ENCODE measurements at places on chromosomes 4 and X. TPM values are rescaled to one million over a fixed set of nuclear protein-coding genes. Genes with fewer than 3 reads are reported as not detected.
A peak's percentile ranks its signal among the peaks of the same experiment; 100 is the strongest.

DMRTC1B gene
- total RNA-seq, result not detected

TLR10 gene
- total RNA-seq, result 0.42 TPM

PCDH7 gene
- total RNA-seq, result 0.93 TPM

GRCh38 chrX:53440621-53441517 lies 6.7 kb upstream of the HSD17B10 start:
- DNase-seq, result peak; percentile 91
